KBM-7 (cell line): ENCODE measurements at places on chromosomes 3 and 15.

DNA sequence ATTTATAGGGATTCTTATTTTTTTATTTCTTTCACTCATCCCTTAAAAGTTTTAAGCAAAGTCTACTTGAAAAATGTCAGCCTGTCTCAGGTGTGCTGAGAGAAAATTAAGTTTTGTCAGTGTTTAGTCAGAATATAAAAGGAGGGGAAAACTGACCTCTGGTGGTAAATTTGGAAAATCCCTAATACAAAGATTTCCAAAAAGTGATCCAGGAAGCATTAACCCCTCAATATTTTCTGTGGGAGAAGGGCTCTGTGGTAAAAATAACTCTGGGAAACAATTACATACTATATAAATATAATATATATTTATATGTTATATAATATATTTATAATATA is 41.0 kb upstream of the FRMD4B start:
- peak; percentile 9 for DNase-seq

DNA sequence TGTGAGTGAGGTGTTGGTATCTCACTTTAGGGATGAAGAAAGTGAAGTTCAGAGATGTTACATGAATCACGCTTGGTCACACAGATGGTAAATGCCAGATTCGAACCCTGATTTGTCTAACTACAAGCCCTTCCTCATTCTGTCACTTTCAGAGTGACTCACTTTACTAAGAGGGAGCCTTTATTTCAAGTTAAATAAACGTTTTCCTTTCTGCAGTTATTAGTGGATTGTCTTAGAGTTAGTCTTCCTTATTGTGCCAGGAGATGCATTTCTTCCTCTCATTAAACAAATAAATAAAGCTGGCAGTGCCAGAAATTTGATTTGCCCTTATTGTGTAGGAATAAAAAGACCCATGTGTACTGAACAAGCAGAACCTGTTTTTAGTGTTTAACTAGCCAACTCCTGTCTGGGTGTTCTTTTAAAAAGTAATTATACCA is 162.5 kb downstream of the AKAP13 start:
- DNase-seq: no peak

DNA sequence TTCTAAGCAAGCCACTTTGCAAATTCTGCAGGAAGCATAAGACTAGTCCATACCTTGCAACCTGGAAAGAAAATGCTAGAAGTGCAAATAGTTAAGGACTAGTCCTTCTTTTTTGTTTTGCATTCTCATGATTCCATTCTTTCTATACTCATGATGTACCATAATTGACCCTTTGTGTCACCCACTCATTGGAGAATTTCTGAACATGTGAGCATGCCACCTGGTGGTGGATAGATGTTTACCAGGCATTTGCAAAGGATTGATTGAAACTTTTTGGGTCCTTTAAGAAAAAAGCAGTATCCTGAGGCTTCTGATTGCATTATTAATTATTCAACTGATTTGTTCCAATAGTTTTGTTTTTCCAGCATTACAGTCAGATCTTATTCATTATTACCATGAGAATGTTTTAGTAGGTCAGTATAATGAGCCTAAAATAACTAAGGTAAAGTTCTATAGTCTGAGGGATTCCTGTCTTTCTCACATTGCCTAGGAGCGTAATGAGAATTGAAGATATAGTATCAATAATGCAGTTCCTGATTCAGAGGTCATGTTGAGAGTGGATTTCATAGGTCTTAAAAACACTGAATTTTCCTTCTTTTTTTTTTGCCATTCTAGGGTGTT is 20.2 kb upstream of the DIPK2A start:
- peak; percentile 42 for DNase-seq

GRCh38 chr15:81376231-81376630 is 2.2 kb upstream of the TMC3 start:
- DNase-seq: no peak

DNA sequence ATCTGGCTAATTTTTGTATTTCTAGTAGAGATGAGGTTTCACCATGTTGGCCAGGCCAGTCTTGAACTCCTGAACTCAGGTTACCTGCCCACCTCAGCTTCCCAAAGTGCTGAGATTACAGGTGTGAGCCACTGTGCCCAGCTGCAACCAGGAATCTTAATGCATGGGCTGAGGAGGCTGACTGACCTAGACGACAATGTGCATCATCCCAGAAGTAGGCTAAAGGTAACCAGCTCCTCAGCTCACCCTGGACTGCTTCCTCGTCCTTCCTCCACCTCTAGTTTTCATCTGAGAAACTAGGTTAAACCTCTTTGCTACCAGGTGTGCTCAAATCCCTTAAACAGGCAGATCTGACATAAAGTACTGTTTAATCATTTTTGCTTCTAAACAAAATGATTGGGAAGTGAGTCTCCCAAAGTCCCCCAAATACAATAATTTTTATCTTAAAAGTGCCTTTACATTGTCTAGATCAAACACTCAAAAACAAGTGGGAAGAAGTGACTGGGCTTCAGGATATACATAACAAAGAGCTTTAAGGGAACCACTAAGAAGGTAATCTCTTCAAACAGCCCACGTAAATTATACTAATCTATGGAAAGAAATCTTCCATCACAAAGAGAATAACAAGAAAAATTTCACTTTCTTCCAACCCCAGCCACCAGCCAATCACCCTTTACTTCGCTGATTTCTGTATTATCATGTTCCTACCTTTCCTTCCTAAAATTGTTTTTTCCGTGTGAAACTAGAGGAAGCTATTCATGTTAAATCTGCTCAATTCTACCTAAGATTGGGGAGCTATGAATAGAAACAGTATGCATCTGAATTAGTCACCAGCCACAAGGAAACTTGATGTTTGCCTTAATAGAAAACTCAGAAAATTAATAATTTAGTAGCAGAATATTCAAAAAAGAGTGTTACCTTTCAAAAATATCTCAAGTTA is 34.7 kb downstream of the IGF2BP2 start:
- no peak for DNase-seq

GRCh38 chr3:187684880-187685279 is 14.7 kb upstream of the SST start:
- DNase-seq: peak; percentile 35

DNA sequence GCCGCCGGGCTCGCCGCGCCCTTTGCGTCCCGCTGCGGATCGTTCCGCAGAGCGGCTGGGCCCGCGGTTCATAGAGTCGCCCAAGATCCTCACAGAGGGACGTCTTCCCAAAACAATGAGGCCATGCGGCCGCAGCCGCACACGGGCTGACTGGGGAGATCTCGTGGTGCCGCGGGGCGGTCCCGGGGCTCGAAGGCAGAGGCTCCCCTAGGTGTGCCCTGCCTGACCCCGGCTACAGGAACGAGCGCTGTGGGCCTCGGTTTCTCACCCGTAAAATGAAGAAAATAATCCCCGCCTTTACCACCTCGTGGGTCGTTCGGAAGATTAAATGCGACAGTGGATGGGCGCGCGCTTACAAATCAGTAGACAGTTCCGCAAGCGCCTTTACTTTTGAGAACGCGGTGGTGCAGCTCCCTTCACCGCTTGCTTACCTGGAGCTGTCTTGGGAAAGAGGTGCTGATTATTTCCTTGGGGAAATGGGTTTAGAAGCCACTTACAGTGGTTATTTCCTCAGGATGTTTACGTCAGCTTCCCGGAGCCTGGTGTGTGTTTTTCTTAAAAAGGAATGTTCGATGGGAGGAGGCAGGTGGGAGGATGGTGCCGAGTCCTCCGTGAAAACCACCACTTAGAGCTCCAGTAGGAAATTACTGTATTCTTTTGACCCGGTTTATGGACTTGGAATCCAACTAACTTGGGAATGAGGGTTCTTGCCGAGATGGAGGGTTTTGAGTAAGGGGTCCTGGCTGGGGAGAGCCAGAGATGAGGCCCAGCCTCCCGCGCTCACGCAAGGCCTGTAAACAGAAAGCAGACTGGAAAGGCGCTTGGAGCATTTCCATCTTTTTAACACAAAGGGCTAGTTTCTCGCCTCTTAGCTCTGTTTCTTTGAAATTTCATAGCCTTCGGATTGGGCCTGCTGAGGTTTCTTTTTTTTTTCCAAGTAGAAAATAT is 1.9 kb upstream of the MEX3B start:
- no peak for DNase-seq

DNA sequence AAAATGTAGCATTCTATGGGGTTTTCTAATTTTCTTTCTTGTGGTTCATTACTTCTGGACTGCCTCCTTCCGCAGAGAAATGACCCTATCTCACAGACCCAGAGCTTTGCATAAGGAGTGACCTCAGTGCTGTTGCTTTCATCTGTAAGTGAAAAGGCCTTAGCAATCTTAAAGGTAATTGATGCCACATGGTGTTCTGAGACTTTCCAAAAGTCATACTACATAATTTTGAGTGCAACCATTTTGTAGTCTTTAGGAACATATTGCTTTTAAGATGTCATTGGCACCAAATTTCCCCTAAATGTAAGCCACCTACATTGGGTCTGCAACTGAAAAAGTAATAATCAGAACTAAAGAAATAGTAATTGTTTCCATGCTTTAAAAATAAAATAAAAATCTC is 9.2 kb upstream of the HHLA2 start:
- no peak for DNase-seq

GRCh38 chr3:9899289-9899791 is 3.3 kb upstream of the IL17RE start:
- DNase-seq: no peak

- no peak for DNase-seq
Observed at GRCh38 chr3:100730524-100730923, 21.2 kb downstream of the TFG start.

- no peak for DNase-seq
Observed at GRCh38 chr15:67745073-67746006, 80.0 kb upstream of the SKOR1 start.

DNA sequence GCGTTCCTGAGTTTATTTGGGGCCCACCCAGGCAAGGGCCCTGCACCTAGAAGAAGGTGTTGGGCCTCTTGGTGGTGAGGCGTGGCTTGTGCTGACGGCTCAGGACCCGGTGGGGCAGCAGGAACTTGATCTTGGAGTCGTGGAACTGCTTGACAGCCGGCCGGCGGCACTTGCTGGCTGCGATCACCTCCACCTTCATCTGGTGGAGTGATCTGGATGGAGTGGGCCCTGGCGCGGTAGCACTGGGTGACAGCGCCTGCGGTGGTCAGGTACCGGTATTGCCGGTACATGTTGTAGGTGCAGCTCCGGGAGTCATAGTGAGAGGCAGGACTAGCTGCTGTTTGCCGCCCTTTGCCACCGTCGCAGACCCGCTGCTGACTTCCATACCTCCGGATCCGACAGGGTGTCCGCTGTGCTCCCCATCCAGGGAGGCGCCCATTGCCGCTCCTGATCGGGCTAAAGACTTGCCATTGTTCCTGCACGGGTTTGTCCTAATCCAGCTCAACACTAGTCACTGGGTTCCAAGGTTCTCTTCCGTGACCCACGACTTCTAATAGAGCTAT is 136.8 kb downstream of the ANO10 start:
- no peak for DNase-seq

DNA sequence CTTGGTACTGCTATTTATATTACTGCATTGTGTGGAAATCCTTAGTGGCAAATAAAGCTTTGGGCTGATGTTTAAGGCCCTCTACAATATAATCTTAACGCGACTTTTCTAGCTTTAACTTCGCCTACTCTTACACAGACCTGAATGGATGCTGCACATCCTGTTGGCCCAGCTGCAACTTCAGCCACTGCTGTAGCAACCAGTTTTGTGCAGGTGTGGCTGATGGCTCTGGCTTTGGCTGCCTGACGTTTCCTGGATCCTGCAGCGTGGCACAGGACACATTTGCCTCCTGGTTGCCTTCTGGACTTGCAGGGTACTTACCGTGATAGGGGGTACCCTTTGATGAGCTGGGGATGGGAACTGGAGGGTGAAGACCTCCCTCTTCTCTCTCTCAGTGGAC is 20.2 kb upstream of the ERICH6 start:
- no peak for DNase-seq

GRCh38 chr3:34011171-34012101 is 213.0 kb downstream of the PDCD6IP start:
- no peak for DNase-seq

- peak; percentile 51 for DNase-seq
Observed at GRCh38 chr3:48561045-48561736, 2.4 kb downstream of the UCN2 start.

DNA sequence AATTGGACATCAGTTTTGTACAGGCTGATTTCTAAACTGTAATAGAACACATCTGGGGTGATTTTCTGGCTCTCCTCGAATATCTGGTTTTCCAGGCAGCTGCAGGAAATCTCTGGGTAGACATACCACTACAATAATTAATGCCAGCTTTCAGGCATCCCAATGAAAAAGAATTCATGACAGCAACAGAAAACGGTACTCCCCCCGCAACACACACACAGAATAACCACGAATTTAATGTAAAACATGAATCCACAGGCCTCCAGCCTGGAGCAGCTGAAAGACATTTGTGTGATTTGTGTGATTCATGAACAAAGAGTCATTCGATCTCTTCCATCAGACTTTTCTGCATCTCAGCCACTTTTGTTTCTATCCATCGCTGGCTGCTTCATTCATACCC is 262.2 kb downstream of the MAGI1 start:
- DNase-seq: no peak

DNA sequence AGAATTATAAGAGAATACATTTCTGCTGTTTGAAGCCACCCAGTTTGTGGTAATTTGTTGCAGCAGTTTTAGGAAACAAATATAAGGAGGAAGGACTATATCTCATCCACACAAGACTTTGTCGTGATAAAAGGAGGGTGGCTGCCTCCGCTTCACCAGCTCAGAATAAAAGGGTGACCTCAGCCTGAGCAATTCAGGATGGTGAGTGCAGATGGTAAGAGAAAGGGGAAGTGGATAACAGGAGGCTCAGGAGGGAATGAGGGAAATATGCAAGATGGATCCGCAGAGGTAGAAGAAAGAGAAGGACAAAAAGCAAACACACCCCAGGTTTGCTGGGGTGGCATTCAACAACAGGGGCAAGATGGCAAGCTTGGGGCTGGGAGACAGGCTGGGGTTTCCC is 108.1 kb upstream of the TNFAIP8L3 start:
- peak; percentile 30 for DNase-seq

GRCh38 chr3:71121429-71122167 is 461.9 kb downstream of the FOXP1 start:
- DNase-seq: no peak

DNA sequence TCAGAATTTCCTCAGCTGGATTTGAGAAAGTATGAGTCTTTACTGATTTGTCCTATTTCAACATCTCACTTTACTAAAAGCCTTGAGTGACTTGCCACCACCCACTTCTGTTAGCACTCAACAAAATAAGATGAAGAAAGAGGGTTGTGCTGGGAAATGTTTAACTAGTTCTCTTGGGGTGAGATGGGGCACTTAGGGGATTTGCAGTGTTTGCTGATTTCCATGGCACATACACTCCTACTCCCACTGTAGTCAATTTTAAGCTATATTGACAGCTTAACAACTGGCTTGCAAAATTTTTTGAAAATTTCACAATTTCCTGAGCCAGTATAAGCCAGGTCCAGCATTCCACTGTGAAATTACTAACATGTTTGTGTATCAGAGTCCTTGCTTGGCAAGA is 463.1 kb upstream of the ARHGEF26 start:
- no peak for DNase-seq

- peak; percentile 82 for DNase-seq
Observed at GRCh38 chr3:52446631-52447511, 2.0 kb upstream of the SEMA3G start.

DNA sequence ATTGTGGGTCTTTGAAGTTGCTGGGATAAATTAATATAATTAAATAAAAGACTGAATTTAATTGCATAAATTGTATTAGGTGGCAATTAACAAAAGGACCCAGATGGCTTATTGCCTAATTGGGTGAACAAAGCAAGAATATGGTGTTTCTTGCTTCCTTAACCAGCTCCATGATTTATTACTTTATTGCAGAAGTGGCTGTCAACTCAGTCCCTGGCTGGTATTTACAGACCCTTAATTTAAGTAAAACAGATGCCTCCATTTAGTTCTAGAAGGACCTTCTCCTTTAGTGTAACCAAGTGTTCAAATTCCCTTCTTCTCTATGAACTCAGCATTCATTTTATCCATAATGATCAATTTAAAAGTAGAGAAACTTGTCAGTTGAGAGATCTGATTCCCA is 35.1 kb downstream of the DPH3 start:
- no peak for DNase-seq
